ENCODE measurements at places on chromosomes 16 and 17.

- no peak for DNase-seq
These were observed 215.3 kb downstream of the RBFOX3 start for GRCh38 chr17:79395545-79395944.

GRCh38 chr17:39380144-39380543 lies 21.3 kb downstream of the FBXL20 start:
- no peak for DNase-seq

DNA sequence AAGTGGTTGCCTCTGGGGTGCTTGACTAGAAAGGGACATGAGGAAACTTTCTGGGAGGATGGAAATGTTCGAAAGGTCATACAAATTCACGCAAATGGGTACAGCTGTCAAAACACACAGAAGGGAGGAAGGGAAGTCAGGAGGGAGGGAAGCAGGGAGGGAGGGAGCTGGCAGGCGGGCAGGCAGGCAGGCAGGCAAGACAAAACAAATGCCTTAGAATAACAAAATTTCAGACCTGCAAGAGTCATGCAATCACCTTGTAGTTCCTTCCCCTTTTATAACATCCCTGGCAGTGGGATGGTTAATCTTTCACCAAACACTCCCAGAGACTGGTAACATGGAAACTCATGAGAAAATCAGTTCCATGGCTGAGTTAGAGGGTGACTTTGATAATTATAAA lies 189.2 kb downstream of the STX8 start:
- DNase-seq: no peak

DNA sequence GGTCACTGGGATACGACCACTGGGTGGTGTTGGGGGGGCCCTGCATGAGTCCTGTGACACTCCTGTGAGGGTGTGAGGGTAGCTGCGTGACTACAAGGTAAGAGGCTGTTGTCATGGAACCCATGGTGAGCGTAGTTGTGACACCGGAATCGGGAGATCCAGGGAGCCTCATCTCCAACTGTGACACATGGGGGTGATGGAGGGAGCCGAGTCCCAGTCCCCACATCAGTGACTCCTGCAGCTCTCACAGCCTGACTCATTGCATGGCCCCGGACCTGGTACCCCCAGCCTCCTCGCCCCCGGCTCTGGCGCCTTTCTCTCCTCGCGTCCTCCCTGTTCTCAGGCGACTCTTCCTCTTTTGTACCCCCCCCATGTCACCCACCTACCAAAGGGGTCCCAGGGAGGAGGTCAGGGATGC lies 14.2 kb downstream of the CDH16 start:
- no peak for DNase-seq

- no peak for DNase-seq
These were observed 18.4 kb downstream of the GPR179 start for GRCh38 chr17:38325221-38325851.

GRCh38 chr16:66052745-66053144 lies 313.7 kb upstream of the CDH5 start:
- no peak for DNase-seq

GRCh38 chr17:332558-333322 lies 19.9 kb downstream of the RPH3AL start:
- no peak for DNase-seq

GRCh38 chr17:61467416-61468262 lies 15.4 kb downstream of the TBX4 start:
- DNase-seq: no peak

DNA sequence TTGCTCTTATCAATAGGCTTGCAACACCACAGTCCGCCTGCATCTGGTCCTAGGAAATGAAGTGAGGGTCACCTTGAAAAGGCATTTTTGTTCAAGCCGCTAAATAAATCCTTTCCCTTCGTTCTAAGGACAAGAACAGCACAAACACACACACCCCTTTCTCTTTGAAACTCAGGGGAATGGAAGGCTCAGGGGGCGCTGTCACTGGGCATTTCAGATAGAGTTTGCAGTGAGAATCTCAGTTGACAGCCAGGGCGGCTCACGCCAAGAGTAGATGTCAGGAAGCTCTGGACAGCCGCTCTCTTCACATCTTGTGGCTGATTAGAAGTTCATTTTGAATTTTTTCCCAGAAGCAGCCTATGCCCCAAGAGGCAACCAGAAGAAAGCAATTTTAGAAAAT lies 39.8 kb downstream of the ABAT start:
- DNase-seq: no peak

- no peak for DNase-seq
These were observed 3.9 kb upstream of the EFTUD2 start for GRCh38 chr17:44903012-44903685.

DNA sequence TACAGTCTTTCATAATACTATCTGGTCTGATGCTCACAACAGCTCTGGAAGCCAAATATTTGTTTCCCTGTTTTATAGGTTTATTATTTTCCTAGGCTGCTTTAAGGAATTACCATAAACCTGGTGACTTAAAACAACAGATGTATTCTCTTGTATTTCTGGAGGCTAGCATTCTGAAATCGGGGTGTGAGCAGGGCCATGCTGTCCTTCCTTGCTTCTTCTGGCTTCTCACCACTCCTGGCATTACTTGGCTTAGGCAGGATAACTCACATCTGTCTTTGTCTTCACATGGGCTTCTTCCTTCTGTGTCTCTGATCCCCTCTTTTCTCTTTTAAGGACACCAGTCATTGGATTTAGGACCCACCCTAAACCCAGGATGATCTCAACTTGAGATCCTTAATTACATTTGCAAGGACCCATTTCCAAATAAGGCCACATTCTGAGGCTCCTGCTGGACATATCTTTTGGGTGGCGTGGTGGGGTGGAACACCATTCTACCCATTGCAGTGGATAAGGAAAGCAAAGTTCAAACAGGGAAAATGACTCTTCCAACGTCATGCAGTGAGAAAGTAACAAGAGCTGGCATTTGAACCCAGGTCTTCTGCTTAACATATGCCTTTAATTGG lies 39.2 kb upstream of the TBX2 start:
- DNase-seq: no peak

- DNase-seq: no peak
These were observed 1.4 kb downstream of the NFAT5 start for GRCh38 chr16:69566981-69567680.

GRCh38 chr16:46763147-46763546 lies 15.0 kb upstream of the MYLK3 start:
- DNase-seq: peak; percentile 80

DNA sequence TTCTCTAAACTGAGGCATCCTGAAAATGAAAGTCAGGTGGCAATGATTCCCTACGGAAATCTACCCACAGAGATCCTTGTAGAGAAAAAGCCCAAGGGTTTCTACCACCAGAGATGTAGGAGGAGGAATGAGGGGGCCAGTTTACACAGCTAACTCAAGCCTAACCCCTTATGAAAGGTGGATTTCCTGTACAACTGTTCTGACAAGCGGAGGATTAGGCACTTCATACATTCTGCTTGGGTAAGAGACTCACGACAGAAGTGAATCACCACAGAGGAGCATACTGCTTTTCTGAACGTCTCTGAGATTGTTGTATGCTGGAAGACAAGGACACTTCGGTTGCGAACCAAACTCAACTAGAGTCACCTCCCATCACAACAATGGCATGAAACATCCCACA lies 72.7 kb downstream of the SMG6 start:
- DNase-seq: no peak

DNA sequence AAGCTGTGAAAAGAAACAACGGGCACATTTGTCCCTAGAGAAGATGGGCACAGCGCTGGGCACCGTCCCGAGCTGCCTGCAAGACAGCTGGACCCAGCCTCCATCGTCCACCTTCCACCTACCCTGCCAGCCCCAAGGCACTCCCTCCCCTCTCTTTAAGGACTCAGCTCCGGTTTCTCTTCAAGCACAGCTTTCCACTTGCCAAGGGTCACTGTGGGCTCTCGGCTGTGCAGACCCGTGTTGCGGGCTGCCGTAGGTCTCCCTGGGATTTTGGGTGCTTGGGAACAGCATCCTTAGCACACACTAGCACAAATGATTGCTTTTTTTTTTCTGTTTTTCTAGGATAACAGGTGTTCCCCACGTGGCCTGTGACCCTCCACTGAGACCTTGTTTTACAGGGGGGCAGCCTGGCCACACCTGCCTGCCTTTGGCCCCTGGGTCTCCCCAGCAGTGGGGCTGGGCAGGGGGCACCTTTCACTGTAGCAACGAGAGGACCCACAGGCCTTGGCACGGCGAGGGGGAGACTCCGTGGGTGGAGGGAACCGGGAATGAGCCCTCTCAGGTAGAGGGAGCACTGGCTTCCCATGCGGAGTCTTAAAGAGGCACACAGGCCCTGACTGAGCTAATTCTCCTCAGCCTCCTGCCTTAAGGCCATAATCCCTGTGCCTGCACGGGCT lies 1.4 kb downstream of the CHMP6 start:
- DNase-seq: no peak

DNA sequence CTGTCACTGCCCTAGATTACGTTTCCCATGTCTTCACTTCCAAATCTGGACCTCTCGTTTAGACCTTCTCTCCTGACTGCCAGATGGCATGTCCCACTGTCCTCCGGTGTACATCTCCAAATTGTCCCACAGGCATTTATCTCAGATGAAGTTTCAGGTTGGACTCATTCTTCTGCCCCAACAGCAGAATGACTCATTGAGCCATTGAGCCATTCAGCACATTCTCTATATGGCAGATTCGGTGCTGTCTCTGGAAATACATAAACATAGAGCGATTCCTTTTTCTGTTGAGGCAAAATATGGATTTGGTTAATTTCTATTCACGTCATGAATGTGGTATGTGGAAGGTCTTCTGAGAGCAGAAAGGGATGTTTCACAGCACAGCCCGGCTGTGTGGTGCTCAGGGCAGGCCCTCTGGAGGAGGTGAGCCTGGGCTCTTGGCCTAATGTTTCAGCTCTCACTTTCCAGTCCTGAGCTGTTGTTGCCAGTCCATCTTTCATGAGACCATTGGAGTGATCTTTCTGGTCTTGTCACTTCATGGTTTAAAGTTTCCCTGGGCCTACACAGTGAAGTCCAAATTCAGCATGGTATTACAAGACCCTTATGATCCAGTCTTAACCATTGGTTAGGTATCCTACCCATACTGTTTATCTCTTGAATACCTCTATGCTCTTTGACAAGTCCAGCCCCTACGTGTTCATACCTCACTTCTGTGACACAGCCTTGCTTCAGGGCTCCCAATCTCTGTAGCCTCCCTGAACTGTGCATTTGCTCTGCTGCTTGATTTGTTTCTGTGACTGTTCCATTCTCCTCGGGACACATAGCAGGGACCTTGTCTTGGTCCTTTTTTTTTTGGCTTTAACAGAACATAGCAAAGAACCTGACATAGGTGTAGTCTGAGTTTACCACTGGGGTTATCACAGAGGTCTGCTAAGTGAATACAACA lies 15.9 kb downstream of the HAPSTR1 start:
- DNase-seq: no peak

GRCh38 chr17:44053125-44053872 lies 13.2 kb downstream of the LSM12 start:
- DNase-seq: peak; percentile 33

DNA sequence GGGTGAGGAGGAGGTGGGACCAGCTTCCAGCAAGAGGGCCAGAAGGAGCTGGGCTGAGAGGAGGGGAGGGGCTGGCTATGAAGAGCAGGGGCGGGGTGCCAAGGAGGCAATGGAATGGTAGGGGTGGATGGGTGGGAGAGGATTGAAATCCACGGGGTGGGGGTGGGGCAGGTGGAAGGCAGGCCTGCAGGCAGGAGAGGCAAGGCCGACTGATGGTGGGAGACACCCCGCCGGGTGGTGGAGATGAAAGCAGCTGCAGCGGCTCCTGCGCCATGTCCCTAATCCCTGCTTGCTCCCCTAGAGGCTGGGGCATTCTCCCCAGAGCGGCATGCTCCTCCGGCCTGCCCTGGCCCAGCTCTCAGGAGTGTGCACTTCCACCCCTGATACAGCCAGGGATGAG lies 27.8 kb upstream of the TAC4 start:
- no peak for DNase-seq

- no peak for DNase-seq
These were observed 21.4 kb upstream of the IRX6 start for GRCh38 chr16:55302635-55303034.

DNA sequence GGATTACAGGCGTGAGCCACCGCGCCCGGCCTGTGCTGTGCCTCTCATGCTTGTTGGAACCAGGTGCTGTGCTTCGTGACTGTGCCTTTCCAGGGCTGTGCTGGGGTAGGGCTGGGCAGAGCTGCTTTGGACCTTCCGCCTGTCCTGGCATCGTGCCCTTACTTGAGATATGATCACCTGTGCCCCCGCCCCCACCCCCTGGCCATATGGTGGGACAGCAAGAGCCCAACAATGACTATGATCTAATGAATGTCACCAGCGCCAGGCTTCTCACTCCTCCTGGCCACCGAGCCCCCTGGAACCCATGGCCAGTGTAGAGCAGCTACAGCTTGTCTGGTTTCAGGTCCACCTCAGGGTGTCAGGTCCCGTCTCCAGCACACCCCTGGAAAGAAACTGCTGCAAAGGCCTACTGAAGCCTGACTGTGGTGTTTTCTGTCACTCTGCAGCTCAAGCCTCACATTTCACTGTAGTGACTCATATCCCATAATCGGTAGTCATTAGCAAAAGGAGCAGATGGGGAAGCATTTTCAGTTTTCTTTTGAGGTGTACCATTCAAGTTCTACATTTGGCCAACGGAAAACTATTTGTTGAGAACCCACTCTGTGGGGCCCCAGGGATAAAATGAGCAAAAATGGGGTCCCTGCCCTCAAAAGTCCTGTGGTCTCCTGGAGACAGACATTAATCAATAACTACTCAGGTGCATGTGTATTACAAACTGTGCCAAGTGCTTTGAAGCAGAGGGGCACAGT lies 22.1 kb downstream of the FCSK start:
- no peak for DNase-seq

GRCh38 chr17:68868708-68869107 lies 86.5 kb downstream of the ABCA8 start:
- no peak for DNase-seq

DNA sequence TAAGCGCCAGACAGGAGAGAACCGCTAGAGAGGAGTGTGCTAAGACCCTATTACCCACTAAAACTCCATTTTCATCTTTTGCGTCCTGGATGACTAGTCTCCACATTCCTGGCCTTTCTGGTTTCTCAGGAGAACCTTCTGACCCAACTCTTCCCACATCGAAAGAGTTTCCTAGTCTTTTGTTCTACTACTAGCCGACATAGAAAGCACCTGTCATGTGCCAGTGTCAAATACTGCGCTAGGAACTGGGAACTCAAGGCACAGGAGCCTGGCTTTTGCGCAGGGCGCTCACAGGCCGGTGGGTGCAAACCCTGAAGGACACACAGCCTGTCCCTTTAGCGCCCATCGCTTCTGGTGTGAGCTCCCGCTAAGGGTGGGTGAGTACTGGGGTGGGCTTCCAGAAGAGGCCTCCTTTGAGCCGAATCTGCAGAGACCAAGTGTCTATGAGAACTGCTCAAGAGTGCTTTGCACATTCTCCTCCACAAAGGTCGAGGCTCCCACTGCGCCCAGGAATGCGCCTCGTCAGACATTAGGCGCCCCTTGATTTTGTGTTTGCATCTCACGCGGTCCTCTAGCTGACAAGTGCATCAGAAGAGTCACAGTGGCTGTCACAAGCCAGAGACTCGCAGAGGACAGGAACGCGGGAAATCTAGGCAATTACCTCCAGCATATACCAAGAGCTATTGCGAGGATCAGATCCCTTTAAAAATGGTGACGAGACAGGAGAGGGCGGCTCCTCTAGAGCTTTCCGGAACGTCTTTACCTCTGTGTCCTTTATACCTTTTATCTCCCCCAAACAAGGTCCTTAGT lies 2.0 kb upstream of the PSMB3 start:
- no peak for DNase-seq

GRCh38 chr17:70139449-70139993 lies 29.8 kb upstream of the KCNJ2 start:
- DNase-seq: no peak

GRCh38 chr17:32503251-32504165 lies 16.7 kb downstream of the CDK5R1 start:
- DNase-seq: no peak

- DNase-seq: no peak
These were observed 9.4 kb downstream of the CLUH start for GRCh38 chr17:2701996-2702741.

All from NCI-H1092 (cell line).